ENCODE measurements at places on chromosomes 11 and 22.
A peak's percentile ranks its signal among the peaks of the same experiment; 100 is the strongest.

- no peak for DNase-seq
Observed at GRCh38 chr11:24885580-24886173, 388.8 kb downstream of the LUZP2 start.

- DNase-seq = peak; percentile 1
Observed at GRCh38 chr22:37258005-37258752, 14.1 kb upstream of the RAC2 start.

GRCh38 chr11:94557992-94558391, 9.2 kb upstream of the PIWIL4 start:
- DNase-seq = no peak

DNA sequence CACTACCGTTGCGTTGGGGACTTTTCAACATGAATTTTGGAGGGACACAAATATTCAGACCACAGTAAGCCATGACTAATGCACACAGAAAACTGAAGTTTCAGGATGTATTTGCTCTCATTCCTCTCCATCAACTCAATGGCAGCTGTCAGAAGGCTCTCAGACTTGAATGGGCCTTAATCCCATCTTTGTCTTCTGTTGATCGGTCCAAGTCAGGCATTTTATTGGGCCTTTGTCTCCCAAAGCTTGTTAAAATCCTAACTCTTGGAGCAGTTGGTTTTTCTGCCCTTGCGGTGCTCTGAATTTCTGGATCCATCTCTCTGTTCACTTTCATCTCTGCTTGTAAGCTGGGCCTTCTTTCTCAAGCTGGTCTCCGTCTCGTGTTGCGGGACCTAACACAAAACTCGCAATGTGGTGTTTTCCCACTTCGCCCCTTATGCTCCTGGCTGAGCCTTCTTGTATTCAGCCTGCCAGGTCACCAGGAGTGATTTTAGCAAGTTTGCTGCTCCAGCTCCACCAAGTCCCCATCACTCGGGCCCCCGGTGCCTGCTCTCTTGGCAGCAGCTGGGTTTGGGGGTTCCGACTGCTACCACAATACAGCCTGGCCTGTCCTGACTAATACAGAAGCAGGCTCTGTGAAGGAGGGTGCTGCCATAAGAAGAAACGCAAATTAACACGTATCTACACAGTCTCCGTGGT, 27.0 kb downstream of the TSPAN32 start:
- no peak for DNase-seq

GRCh38 chr11:61364012-61364675, 2.0 kb downstream of the TMEM138 start:
- no peak for DNase-seq
